ENCODE measurements at places on chromosomes 12 and 14.
A peak's percentile ranks its signal among the peaks of the same experiment; 100 is the strongest.

GRCh38 chr12:105428793-105429395 is 98.4 kb downstream of the C12orf75 start:
- no peak for DNase-seq

DNA sequence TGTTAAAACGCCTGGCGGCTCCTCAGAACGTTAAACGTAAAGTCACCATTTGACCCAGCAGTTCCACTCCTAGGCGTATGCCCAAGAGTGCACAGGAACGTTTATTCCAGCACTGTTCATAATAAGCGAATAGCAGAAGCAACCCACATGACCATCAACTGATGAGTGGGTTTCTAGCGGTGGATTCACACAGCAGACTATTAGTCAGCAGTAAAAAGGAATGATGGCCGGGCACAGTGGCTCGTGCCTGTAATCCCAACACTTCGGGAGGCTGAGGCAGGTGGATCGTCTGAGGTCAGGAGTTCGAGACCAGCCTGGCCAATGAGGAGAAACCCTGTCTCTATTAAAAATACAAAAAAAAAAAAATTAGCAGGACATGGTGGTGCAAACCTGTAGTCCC is 22.4 kb upstream of the FBRSL1 start:
- no peak for DNase-seq

DNA sequence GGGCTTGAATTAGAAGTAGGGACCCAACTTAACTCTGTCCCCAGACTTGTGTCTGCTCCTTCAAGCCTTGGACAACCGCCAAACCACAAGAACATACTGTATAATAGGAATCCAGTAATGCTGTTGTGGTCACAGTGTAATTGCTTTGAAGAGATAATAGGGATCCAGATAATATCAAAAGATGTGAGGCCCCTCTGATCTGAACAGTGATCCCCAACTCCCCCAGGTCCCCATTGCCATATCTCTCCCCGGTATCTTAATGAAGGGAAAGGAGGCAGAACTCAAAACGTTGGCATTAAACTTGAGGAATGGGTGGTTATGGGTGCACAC is 8.5 kb upstream of the PLEKHH1 start:
- DNase-seq: no peak

DNA sequence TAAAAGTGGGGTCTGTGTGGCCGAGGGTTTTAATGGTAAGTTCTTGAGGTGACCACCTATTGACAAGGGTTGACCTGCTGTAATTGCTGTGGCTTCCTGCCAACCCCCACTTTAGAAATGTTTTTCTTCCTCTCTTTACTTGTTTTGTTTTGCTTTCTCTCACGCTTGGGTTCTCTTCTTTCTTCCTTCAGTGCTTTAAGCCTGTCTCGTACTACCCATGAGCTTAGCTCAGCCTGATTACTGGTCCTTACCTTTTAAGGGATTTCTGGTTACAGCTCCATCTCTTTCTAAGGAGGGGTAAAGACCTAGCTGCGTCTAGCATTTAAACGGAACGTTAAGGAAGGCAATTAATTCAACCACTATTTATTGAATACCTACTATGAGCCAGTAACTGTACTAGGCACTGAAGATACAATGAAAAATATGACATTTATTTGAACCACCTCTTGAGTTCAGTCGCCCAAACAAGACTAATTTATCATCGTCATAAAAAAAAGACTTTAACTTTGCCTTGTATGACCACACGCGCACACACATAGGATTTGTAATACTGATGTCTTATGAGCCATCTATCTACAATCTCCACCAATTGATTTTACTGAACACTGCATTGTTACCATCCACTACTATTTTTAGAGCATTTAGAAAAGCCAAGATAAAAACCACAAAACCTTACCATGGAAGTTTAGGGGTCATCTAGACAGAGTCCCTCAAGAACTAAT is 888 bp upstream of the PPP1R12A start:
- peak; percentile 73 for DNase-seq

Measured in NCI-H774 (cell line).